A673 (cell line): ENCODE measurements at places on chromosomes 4 and X.
A peak's percentile ranks its signal among the peaks of the same experiment; 100 is the strongest.

GRCh38 chr4:119210775-119211174 lies 1.7 kb upstream of the USP53 start:
- DNase-seq = no peak

DNA sequence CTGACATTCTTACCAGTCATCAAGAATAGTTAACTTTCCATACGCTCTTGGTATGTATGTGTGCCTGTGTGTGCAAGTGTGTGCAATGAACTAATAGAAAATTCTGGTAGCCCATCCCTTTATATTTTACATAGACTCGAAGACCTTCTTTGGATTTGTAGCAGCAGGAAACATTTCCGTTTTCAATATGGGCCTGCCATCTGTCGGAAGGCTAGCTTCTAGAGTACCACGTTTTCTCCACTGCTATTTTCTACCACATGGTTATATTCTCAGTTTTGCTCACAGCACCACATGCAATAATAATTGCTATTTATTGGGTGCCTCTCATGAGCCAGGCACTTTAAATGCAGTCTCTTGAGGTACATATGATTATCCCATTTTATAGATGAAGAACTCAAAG lies 47.9 kb upstream of the PTCHD1 start:
- DNase-seq = no peak

DNA sequence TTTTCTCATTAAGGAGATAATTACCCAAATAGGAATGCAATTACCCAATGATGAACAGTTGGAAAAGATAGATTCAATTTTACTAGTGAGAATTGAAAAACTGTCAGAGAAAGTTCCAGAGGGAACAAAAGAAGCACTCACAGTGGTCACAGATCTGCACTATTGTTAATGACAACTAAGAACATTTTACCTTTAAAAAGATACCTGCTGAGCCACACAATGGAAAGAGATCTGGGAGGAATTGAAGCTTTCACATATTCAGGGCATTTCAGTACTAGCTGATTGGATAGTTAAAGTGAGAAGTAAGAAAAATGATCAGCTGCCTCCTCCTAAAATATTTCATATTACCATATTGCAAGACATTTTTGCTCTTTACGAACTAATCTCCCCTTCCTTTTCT lies 1822.2 kb downstream of the STIM2 start:
- DNase-seq = no peak

DNA sequence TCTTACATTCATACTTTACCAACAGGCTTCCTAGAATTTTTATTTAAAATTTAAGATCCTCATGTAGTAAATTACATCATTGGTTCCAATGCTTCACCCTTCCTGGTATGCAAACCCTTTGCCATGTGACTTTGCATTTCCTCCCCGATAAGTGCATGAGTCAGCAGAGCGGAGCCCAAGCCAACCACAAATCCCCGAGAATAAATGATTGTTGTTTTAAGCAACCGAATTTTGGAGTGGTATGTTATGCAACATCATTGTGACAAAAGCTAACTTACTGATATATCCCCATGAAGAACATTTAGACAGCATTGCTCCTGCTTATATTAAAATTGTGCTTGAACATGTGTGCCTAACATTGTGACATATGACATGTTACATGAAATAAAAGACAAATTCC lies 199.4 kb upstream of the DDX53 start:
- DNase-seq = peak; percentile 70

DNA sequence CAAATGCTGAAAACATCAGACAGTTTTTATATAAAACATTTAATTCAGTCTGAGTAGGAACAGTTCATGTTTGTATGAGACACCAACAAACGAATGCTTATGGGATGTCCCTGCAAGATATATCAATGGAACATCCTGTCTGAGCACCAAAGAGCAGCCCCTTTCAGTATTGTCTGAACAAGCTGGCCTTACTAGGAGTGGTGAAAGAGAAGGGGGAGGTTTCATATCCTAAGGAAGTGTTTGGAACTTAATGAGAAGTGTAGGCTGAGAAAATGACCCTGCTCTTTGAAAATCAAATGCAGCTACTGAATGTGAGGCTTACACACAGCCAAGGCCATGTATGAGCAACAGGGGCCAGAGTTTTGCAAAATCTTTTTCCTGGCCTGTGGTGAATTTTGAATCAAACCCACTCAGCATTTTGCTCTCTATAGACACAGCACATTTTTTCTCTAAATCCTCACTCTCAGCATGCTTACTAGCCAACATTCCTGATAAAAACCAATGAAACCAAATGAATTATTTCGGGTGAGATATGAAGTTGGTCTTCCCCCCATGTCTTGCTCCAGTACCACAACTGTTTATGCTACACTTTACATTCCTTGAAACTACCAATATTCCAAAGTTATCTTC lies 119.4 kb downstream of the LUZP4 start:
- no peak for DNase-seq
